H7 (cell line): ENCODE measurements at places on chromosomes 1 and 21.

- no peak for DNase-seq
These were observed 308.8 kb downstream of the BRINP3 start for GRCh38 chr1:190168893-190169280.

DNA sequence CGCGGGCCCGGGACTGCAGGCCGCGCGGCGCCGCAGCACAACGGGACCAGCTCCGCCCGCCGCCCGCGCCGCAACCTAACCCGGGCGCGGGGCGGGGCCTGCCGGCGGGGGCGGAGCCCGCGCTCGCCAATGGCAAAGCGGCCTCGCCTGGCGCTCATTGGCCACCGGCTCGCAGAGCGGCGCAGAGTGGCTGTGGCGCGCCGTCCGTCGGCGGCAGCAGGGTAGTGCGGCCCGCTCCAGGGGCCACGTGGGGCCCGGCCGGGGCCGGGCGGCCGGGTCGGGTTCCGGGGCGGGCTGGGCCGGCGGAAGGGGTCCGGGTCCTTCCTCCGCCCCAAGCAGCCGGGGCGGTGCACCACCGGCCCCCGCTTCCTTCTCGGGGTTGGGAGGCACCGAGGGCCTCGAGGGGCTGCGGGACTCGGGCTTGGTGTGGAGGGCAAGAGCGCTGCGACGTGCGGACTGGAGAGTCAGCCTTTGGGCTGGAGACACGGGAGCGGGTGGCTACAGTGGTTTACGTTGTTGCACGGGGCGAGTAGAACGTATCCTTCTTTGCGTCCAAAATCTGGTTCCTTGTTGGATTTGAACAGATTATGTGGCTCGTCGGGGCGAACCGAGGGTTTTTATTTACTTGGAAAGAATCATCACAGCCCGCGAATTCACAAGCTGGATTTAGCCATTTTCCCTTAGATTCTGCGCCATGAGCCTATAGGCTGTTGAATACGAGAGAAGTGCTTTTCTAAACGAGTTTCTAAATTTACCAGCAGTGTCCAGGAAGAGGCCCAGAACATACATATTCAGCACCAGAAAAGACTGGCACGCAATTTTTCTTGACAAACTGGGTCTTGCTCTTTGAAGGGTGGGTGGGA, at the start of gene SRM:
TSS of gene SRM (minus strand) at position 51 of the 863 bp plus-strand sequence. CDS start 75 bp downstream, outside the sequence.
- DNase-seq: peak; percentile 100

GRCh38 chr1:43238085-43238484, 31.7 kb upstream of the TMEM125 start:
- DNase-seq: peak; percentile 91

- no peak for DNase-seq
These were observed 287.1 kb downstream of the LTN1 start for GRCh38 chr21:28705616-28706015.

- DNase-seq: peak; percentile 56
These were observed 5.6 kb upstream of the LRRC3 start for GRCh38 chr21:44449473-44450363.

DNA sequence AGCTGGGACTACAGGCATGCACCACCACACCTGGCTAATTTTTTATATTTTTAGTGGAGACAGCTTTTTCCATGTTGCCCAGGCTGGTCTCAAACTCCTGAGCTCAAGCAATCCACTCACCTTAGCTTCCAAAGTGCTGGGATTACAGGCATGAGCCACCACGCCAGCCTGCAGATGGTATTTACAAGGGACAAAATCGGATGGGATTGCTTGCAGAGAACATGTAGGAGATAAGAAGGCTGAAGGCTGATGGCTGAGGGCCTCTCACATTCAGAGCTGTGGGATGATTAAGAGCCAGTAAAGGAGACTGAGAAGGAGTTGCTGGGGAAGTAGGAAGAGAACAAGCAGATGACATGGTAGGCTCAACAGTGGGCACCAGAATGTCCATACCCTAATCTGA, 24.0 kb upstream of the QSOX1 start:
- no peak for DNase-seq

- DNase-seq: no peak
These were observed 10.4 kb downstream of the LDLRAD1 start for GRCh38 chr1:54007613-54008012.

GRCh38 chr1:176111835-176112234, 95.3 kb downstream of the COP1 start:
- no peak for DNase-seq

- DNase-seq: peak; percentile 72
These were observed 5.8 kb downstream of the RAP1GAP start for GRCh38 chr1:21663248-21663950.

- no peak for DNase-seq
These were observed 4.7 kb downstream of the OLFML2B start for GRCh38 chr1:162019006-162019405.

GRCh38 chr21:43611598-43612369, 47.5 kb downstream of the HSF2BP start:
- peak; percentile 72 for DNase-seq

DNA sequence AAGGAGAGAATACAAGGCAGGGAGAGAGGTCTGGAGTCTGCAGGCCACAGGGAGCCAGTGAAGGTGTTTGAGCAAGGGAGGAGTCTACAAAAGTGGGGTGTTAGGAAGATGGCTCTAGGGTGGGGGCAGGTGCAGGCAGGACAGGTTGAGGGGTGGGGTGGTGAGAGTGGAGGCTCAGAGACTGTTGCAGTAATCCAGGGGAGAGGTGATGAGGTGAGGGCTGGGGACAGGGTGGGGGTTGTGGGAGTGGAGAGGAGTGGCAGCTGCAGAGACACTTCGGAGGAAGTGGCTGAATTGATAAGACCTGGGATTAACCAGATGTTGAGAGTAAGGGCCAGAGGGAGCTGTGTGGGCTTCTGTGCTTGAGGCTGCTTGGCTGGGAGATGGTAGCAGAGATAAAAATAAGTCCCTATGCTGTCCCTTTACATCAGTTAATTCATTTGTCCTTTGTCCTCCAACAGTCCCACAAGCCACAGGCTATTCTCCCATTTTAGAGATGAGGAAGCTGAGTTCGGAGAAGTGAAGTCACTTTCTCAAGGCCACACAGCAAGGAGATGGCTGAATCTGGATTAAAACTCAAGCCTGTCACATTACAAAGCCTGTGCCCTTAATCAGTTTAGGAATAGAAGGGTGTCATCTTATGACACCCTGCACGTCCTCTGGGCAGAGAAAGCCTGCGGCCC, 54.8 kb upstream of the SYNC start:
- DNase-seq: no peak

GRCh38 chr1:38064197-38064903, 17.8 kb upstream of the POU3F1 start:
- peak; percentile 73 for DNase-seq

- no peak for DNase-seq
These were observed 42.0 kb upstream of the CD34 start for GRCh38 chr1:207952617-207953542.

GRCh38 chr21:40844935-40845334, 2.0 kb downstream of the DSCAM start:
- DNase-seq: no peak

- DNase-seq: peak; percentile 3
These were observed 124.8 kb downstream of the ESRRG start for GRCh38 chr1:216598448-216598847.

GRCh38 chr1:15355968-15356625, 53.6 kb upstream of the EFHD2 start:
- DNase-seq: no peak

DNA sequence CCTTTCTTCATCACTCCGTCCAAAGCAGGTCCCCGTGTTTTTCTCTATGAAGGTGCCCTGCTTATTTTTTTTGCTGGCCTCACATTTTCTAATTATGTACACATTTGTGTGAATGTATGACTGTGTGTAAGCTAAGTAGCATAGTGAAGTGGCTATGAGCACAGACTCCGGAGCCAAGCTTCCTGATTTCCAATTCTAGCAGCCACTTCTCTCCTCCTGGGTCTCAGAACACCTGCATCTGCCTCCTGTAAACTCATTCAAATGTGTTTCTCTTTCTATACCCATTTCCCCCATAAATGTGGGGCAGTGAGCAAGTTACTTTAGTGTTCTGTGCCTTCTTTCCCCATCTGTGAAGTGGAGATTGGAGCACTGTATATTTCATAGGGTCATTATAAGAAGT, 2.1 kb downstream of the SLAMF6 start:
- DNase-seq: no peak

GRCh38 chr1:205670611-205671430, 9.5 kb downstream of the SLC45A3 start:
- DNase-seq: peak; percentile 88

DNA sequence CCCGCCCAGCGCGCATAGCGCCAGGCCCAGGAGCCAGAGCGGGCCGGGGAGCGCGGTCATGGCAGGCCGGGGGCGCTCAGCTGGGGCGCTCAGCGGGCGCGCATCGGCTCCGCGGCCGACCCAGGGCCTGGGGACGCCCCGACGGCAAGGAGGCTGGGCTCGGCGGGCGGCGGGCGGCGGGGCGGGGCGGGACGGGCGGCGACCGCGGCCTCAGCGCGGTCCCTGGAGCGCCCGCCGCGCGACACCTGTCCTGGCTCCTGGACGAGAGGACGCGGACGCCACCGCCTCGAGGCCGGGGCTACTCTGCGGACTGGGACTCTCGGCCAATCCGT, 273 bp downstream of the BMP8B start:
- DNase-seq: no peak

DNA sequence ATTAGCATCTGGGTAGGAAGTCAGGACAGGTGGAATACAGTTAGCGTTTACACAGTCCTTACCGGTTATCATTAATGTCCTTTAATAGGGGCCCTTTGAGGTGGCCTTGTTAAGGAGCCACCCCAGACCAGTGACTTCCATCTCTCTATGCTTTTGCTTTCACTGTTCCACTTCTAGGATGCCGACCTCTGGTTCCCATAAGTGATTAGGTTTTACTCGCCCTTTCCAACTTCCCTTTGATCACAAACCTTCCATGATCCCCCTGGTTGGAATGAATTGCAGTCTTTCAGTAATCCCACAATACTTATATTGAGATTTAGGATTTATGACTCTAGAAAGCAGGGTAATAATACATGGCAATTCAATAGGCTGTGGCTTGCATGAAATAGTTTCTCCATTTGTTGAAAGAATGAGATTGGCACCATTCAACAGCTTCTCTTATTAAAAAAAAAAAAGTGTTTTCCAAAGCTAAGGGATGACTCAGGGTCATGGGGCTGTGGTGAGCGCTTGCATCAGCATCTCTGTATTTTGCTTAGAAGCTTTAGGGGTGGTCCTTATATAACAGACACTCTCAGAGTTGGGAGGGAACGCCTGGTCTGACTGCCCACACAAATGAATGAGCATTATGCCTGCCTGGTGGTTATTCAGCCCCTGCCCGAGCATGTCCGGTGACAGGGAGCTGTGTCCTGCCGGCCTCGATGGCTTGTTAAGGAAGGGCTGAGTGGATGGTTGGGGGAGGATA, 110.5 kb downstream of the CNIH3 start:
- DNase-seq: no peak

DNA sequence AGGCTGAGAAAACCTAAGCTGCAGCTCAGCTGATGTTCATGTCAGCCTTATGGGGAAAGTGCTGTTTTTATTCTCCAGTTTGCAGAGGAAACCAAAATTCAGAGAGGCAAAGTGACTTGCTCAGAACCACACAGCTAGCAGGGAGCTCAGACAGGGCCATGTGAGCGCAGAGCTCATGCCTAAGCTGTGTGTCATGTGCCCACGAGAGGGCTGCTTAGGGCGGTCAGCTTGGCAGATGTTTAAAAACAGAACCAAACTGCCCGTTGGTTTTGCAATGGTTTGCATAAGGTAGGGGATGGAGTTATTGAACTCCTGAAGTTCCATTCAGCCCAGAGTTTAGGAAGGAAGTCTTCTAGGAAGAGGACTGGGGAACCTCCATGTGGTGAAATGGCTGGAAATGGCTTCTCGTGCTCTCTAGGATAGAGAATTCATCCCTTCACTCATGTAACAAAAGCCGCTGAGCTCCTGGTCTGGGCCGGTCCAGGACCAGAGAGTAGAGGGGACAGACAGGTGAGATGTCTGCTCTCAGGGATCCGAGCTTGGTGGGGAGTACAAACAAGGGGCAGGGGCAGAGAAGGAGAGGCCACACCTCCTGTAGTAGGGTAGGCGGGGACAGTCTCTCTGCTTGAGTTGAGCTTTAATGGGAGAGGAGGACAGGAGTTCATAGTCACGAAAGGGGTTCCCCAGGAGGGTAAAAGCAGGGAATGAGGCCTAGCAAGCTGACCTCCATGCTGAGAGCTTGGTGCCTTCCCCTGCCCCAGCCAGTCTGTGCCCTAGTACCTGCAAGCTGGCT, 46.9 kb downstream of the ARHGEF10L start:
- peak; percentile 88 for DNase-seq

GRCh38 chr1:85665932-85666331, 42.3 kb downstream of the ZNHIT6 start:
- no peak for DNase-seq

DNA sequence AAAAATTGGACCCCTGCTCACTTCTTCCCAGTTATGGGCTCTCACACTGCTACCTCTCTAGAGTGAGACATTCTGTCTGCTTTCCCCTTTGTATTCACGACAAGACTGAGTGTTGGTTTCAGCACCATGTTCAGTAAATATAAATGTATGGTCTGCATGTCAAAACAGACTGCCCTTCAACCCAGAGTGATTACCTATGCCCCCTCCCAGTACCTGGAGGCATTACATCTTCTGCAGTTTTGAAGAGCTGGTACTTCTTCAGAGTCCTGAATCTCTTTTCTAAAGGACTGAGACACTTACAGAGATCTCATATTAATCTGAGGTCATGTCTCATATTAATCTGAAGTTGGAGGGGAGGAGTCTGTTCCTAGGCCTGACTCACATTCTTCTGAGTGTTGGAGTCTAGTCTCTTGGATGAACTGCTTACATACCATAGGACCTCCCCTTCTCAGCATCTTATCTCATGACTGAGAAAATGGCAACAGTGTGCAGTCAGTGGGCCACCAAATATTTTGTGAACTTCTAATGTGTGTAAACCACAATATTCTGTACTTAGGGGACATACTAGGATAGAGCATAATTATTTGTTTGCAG, 80.3 kb downstream of the RGL1 start:
- peak; percentile 28 for DNase-seq

GRCh38 chr1:89605692-89606091, 27.2 kb upstream of the LRRC8C start:
- DNase-seq: no peak

DNA sequence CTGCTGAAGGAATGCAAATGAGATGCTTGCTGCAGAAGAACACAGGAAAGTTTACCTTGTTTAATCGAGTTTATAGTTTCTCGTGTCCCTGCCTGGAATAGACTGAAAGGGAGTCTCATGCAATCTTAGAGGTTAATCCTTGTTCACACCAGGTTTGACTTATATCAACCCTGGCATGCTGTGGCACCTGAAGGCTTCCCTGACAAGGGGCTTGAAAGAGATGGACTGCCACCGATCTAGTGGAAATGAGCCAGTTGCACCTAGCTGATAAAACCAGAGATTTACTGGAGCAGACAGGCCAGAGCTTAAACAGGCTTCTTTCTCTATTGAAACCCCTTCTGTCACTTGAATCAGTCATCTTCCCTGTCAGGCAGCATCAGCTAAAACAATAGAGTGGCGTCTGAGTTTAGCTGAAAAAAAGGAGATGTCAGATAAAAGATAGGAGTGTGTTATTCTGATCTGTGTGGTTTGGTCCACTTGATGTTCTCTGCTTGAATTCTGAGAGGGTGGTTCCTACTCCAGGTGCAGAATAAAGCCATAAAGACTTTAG, 349.7 kb downstream of the RWDD3 start:
- DNase-seq: no peak

- DNase-seq: no peak
These were observed 2.7 kb downstream of the PTPRC start for GRCh38 chr1:198641501-198641900.

GRCh38 chr1:17502326-17502778, 37.1 kb upstream of the ARHGEF10L start:
- peak; percentile 91 for DNase-seq

GRCh38 chr1:234712891-234713305, 102.9 kb upstream of the IRF2BP2 start:
- DNase-seq: no peak
